ENCODE measurements at places on chromosomes 5 and 9. TPM values are rescaled to one million over a fixed set of nuclear protein-coding genes. Genes with fewer than 3 reads are reported as not detected.

DNA sequence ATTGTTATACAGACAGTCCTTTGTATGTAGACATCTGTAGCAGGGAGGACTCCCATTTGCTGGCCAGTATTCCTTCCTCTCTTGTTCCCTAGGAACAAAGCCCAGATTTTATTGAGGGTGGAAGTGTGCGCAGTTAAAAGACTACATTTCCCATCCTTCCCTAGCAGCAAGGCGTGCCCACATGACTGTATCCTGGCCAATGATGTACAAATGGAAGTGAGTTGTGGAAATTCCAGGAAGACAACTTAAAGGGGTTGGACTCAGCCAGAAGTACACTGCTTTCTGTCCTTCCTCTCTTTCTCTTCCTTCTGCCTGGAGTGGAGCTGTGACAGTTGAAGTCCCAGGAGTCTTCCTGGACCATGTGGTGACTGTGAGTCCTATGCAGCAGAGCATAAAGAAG is 89.0 kb downstream of the HRH2 start:
- DNase-seq = no peak

DNA sequence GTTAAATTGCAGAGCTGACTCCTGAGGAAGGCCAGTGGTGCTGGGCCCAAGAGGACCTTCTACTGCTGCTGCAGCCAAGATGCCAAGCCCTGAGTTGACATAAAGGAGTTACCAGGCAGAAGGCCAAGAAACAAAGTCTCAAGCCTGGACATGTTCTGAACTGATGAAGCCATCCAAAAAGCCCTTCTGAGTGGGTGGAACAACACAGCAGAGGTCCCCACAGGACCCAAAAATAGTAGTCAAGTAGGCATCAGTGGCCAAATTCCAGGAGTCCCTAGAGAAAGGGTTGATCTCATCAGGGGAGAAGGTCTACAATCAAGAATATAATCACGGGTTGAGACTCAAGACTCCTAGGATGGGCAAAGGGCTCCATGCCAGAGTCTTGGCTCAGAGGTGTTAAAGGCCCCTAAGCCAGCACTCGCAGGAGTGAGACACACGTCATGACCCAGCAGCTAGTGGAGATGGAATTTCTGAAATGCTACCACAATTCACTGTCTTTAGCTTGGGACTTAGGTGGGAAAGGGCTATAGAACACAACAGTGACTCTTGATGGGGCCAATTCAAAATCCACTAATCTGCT is 119.7 kb downstream of the FANCC start:
- no peak for DNase-seq

Gene CXCL14
- 38.9 TPM for total RNA-seq

GRCh38 chr9:130844044-130844451 is 9.0 kb downstream of the ABL1 start:
- DNase-seq = no peak

GRCh38 chr9:3299872-3300271 is 225.9 kb downstream of the RFX3 start:
- no peak for DNase-seq

DNA sequence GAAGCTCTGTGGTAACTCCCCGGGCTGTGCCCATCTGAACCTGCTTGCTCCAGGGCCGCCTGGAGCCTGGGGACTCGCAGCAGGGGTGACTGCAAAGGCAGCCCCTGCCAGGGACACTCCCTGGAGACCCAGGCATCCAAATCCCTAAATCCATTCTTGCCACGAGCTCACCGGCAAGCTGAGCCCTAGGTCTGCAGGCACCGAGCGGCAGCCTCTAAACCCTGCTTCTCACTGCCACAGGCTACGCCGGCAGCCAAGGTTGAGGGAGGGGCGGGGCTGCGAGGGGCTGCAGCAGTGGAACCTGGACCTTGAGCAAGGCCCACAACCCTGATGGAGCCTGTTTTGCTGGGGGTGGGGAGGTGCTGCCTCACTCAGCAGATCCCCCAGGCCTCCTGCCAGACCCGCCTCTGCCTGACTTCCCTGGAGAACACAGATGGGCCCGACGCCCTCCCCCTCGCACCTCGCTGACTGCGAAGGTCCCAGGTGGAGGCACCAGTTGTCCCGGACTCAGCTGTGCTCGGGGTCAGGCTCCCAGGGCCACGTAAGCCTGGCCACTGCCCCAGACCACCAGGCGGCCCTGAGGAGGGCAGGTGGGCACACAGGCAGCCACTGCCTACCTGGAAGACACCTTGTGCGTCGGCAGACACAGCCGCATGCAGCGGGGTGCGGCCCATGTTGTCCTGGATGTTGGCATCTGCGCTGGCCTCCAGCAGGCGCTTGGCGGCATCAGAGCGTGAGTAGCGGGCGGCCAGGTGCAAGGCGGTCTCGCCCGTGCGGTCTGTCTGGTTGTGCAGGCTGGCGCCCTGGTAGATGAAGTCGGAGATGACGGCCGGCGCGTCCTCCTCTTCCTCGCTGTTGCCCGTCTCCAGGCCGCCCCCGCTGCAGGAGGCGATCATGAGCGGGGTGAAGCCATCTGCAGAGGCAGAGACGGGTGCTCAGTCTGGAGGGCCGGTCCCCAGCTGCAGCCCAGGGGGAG is 17.4 kb upstream of the SEC16A start:
- DNase-seq = no peak

DNA sequence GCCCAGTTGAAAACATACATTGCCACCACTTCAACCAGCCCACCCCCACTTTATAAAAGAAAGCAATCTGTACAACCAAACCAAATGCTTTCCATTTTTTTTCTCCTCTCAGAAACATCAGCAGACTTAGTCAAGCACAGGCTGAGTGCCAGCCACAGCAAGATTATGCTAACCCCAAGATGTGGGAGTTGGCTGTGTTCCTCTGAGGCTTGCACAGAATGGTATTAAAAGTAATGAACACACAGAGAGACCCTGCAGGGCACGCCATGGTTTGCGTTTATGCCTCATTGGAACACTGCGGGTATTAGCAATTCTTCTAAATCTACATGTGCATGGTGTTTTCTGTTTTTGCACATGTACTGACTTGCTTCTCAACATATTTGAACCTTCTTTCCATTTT is 419.9 kb upstream of the GRAMD2B start:
- DNase-seq = no peak

Gene NELFB
- 42.8 TPM for total RNA-seq

Gene ANGPTL2
- total RNA-seq = 68.3 TPM

DNA sequence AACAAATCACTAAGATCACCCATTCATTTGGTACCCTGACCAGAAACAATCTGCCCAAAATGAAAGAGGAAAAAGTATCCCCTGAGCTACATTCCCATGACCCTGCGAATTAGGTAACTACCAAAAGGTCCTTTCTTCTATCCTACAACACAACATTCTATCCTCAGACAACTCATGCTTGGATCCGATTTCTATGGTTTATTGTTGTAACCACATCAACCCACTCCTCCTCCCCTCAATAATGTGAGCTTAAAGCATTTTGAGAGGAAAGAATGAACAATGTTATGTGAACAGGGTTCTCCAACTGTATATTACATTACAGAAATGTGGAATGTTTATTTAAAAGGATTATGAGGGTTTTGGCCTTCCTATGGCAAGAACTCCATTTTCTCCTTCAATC is 4.0 kb downstream of the SLC35D2 start:
- no peak for DNase-seq

Gene CCL21
- total RNA-seq = 30.0 TPM

- DNase-seq = no peak
Measured at GRCh38 chr9:114553202-114553601, 34.4 kb upstream of the ATP6V1G1 start.
